ENCODE measurements at places on chromosomes 5 and 9. TPM values are rescaled to one million over a fixed set of nuclear protein-coding genes. Genes with fewer than 3 reads are reported as not detected.

DNA sequence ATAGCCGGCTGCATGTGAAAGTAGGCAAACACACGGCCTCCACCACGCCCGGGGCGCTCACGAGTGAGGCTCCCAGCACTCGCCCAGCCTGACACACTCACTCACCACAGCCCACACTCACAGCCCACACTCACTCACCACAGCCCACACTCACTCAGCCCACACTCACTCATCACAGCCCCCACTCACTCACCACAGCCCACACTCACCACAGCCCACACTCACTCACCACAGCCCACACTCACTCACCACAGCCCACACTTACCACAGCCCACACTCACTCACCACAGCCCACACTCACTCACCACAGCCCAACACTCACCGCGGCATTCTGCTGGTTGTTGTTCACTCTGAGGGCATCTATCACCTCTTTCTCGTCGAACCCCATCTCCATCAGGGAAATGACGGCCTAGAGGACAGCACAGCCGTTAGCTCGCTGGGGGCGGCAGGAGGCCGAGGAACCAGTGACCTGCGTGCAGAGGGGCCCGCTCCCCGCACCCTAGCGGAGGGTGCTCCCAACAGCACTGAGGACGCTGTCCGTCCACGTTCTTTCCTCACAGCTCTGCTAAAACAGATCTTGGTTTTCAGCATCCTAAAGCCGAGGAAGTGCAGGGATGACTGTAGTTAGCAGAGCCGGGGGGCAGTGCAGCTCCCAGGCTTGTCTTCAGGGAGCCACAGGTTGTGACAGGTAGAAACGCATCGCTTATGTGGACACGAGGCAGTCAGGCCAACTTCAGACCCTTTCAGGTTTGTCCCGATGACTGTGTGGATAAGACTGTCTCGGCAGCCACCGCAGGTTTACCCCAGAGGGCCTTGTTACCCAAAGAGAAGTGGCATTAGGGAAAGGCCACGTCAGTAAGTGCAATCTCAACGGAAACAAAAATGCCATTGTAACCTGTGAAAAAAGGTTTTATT is 21.6 kb downstream of the UBAC1 start:
- peak; percentile 19 for DNase-seq

DNA sequence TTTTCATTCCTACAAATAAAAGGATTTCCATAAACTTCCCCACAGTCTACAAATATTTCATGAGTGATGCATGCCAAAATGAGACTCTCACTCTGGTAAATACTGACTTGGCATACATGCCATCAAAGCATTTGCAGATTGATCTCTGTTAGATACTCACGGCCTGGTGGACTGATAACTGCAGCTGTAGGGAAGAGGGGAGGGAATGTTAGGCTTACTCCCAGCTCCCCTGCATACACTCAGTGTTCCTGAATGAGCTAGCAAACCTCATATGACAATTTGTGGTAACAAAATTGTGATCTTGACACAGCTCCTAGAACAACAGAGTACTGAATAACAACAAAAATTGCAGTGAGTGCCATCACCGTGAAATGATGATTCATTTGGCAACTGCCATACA is 435.3 kb downstream of the NR2F1-AS1 start:
- DNase-seq: no peak

DNA sequence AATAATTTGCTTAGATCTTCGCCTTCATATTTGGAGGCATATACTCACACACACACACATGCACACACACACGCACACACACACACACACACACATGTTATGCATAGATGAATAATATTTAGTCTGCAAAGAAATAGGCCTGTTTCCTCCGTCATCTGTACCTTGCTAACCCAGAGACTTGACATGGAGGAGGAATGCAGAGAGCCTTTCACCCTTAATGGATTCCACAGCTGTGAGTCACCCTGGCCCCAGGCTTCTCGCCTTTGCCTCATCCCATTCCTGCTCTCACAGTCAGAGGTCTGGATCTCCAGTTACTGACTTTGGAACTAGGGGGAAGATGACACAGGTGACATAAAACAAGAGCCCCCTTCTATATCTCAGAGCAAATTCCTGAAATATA is 29.7 kb downstream of the ZNF462 start:
- no peak for DNase-seq

GRCh38 chr5:104817127-104817526 is 1254.5 kb upstream of the NUDT12 start:
- DNase-seq: no peak

Gene CDKN2A
- 22.5 TPM for polyA plus RNA-seq

Gene GLRA1
- not detected for polyA plus RNA-seq

GRCh38 chr9:12276505-12276904 is 416.7 kb upstream of the TYRP1 start:
- DNase-seq: no peak

DNA sequence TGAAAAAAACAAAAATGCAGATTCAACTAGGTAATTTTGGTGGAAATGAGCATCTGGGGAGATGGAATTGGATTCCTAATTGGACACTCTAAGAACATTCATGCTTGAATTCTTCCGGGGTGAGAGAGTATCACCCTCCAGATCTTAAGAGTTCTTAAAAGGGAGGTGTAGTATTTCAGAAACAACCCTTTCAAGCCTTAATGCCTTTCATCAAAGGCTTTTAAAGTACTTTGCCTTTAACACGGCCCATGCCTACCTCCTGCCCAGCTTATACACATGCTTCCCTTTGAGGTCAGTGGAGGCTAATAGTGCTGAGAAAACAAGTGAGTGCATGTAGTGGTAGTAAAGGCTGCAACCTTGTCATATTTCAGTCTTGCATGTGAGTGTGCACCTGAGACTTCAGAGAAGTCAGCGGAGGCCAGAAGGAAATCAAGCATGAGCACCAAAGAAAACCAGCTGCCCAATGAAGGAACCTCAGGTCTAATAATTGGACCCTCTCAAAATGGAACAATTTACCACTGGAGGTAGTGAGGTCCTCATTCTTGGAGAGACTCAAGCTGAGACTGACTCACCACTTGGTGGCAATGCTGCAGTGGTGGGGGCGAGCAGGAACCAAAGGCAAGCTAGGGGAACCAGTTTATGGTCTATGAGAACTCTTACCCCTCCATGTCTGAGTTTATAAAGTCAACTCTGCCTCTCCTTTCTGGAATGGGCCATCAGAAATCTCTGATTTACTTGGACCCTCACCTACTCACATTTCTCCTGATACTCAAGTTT is 98.4 kb upstream of the GDNF start:
- DNase-seq: no peak

DNA sequence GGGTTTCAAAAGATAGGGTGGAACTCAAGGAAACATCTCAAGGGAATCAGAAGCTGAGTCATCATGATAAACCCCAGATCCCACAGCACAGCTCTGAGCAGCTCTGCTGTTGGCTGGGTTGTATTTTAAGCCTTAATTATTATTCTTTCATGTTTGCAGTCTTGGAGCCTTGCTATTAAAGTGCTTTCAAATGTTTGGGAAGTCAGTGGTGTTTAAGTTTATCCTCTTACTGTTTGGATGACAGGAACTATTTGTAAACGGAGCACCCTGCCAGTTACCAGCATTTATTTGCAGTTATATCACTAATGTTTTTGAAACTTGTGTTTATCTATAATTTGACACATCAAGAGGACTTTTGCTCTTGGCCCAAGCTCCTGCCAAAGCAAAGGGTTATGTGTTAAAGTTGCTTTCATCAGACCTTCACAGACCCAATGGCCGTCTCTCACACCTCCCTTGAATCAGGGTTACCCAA is 141.1 kb upstream of the SPDL1 start:
- DNase-seq: no peak

- no peak for DNase-seq
Measured at GRCh38 chr9:80720579-80720978, 968.8 kb downstream of the TLE1 start.

- no peak for DNase-seq
Measured at GRCh38 chr5:39076757-39077728, 2.8 kb upstream of the RICTOR start.

GRCh38 chr5:142095035-142095434 is 13.5 kb upstream of the NDFIP1 start:
- peak; percentile 23 for DNase-seq

GRCh38 chr5:136332223-136333015 is 32.9 kb downstream of the TRPC7 start:
- DNase-seq: no peak

Gene BHMT
- polyA plus RNA-seq: not detected

GRCh38 chr5:141192110-141192725 is at the start of gene PCDHB10:
Gene PCDHB10, plus strand, starts transcription at chr5:141192353. Its CDS starts 200 bp downstream, at chr5:141192553.
- DNase-seq: no peak

DNA sequence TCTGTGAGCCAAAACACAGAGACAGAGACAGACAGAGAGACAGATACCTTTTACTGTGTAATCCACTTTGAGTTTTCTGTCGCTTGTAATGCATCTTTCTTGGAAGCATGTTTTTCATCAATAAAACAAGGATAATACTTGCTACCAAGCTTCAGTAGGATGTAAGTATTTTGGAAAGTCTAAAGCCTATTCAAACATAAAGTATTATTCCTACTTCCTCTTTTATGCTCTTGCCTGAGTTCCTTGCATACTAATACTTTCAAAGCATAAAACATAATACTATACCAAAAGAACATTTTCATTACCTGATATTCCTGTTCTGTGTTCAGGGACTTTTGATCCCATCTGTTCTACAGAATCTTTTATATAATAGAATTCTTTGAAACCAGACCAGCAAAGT is 64.5 kb upstream of the SLC30A5 start:
- DNase-seq: no peak

GRCh38 chr9:130185490-130186031 is 13.4 kb downstream of the NCS1 start:
- DNase-seq: no peak

GRCh38 chr5:109532773-109533364 is 123.1 kb upstream of the PJA2 start:
- no peak for DNase-seq

- no peak for DNase-seq
Measured at GRCh38 chr5:170306381-170306831, 8.8 kb upstream of the LCP2 start.

GRCh38 chr5:43416803-43417394 is 4.7 kb upstream of the CCL28 start:
- no peak for DNase-seq

Gene PLAC8L1
- not detected for polyA plus RNA-seq

Gene OTP
- not detected for polyA plus RNA-seq

Gene CNTFR
- polyA plus RNA-seq: not detected

GRCh38 chr9:135801070-135801469 is 99.1 kb downstream of the KCNT1 start:
- no peak for DNase-seq

DNA sequence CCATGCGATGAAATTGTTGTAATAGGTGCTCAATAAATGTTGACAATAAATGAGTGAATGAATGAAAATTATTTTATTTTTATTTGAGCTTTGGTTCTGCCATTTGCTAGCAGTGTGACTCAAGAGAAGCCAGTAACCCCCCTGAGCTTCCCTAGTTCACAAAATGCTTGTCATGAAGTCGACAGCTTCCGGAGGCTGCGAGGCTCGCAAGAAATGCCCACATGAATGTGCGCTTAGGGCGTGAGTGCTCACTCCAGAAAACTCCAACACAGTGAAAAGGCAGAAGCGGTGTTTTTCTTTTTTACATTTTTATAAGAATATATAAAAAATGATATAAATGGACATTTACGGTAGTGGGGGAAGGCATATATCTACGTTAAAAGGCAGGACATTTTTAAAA is 26.5 kb downstream of the CDKN2A start:
- no peak for DNase-seq

GRCh38 chr9:2788919-2789318 is 55.0 kb downstream of the PUM3 start:
- DNase-seq: no peak

GRCh38 chr9:13589034-13589737 is 309.7 kb upstream of the MPDZ start:
- no peak for DNase-seq

Gene SLC12A7
- 2.2 TPM for polyA plus RNA-seq

GRCh38 chr9:129415942-129416651 is 204.8 kb downstream of the C9orf50 start:
- DNase-seq: no peak

GRCh38 chr5:111505096-111505495 is 7.2 kb downstream of the STARD4 start:
- no peak for DNase-seq

Gene PDLIM7
- 2.5 TPM for polyA plus RNA-seq

- DNase-seq: no peak
Measured at GRCh38 chr9:128002959-128003358, 22.2 kb upstream of the EEIG1 start.

DNA sequence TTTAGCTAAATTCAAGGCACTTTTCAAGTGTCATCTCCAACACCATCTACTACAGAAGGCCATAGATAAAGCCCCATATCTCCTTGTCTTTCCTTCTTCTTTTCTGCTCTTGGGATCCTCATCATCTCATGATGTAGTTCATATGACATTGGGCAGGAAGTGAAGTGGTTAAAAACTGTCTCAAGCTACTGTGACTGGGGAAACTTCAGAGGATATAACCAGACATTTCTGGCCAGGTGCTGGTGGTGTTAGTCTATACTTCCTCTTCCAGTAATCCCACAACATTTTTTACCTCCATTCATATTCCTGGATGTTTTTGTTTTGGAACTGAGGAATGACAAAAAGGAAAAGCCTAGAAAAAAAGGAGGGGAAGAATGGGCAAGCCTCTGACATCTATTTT is 188.7 kb downstream of the LURAP1L start:
- no peak for DNase-seq

GRCh38 chr5:79853676-79854418 is 137.2 kb downstream of the MTX3 start:
- no peak for DNase-seq

Gene GMCL2
- 0.11 TPM for polyA plus RNA-seq

GRCh38 chr5:158942217-158942616 is 157.5 kb downstream of the EBF1 start:
- no peak for DNase-seq

Gene GPR150
- 0.77 TPM for polyA plus RNA-seq

GRCh38 chr5:159855476-159856191 is 60.6 kb upstream of the ADRA1B start:
- no peak for DNase-seq

DNA sequence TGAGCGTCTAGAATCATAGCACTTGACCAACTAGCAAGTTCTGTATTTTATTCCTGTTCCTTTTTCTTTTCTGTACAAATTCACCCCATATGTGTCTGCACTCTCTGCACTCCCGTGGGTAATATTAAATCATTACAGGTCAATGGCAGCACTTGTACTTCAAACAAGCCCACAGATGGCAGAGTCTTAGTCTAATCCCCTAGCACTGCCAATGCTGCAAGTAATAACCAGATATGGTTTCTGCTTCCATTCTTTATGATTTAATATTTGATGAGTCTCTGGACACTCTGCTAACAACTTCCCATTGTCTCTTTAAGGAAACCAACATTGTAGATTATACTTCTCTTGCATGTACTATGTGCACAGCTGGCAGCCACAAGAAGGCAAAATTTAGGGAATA is 343.8 kb upstream of the CHD1 start:
- no peak for DNase-seq

DNA sequence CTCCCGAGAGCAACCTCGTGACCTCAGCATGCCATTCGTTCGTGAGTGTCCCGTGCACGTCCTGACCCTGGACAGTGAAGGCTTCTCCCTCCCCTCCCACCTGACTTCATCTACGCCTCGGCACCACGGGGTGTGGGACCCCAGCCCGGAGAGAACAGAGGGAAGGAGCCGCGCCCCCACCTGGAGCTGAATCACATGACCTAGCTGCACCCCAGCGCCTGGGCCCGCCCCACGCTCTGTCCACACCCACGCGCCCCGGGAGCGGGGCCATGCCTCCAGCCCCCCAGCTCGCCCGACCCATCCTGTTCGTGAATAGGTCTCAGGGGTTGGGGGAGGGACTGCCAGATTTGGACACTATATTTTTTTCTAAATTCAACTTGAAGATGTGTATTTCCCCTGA is 38.3 kb upstream of the FCN2 start:
- DNase-seq: no peak

Data from CD4-positive, CD25-positive, alpha-beta regulatory T cell (primary cell).